ENCODE measurements at places on chromosomes 5 and 9. TPM values are rescaled to one million over a fixed set of nuclear protein-coding genes. Genes with fewer than 3 reads are reported as not detected.
A peak's percentile ranks its signal among the peaks of the same experiment; 100 is the strongest.

GRCh38 chr9:110188991-110189390 is 19.0 kb downstream of the C9orf152 start:
- no peak for DNase-seq

- no peak for DNase-seq
Observed at GRCh38 chr5:138234651-138235050, 21.5 kb upstream of the CDC23 start.

DNA sequence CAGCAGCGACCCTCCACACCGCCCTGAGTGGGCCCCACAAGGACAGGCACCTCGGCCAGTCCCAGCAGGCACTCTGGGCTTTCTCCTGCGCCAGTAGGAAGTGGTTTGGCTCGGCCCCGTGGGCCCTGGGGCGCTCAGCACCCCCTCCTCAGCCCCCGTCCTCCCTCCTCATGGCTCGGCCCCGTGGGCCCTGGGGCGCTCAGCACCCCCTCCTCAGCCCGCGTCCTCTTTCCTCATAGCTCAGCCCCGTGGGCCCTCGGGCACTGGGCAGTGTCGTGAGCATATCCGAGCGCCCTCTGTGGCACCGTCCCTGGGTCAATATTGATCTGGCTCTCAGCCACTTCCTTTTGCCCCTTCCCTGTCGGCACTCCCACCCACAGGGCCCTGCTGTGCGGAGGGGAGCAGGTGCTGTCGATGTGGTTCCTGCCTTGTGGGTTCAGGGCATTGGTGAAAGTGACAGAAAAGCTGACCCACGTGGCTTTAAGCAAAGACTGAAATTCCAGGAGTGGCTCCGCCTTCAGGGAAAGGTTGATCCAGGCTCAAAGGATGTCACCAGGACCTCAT is 5.5 kb upstream of the SCGB3A1 start:
- no peak for DNase-seq

DNA sequence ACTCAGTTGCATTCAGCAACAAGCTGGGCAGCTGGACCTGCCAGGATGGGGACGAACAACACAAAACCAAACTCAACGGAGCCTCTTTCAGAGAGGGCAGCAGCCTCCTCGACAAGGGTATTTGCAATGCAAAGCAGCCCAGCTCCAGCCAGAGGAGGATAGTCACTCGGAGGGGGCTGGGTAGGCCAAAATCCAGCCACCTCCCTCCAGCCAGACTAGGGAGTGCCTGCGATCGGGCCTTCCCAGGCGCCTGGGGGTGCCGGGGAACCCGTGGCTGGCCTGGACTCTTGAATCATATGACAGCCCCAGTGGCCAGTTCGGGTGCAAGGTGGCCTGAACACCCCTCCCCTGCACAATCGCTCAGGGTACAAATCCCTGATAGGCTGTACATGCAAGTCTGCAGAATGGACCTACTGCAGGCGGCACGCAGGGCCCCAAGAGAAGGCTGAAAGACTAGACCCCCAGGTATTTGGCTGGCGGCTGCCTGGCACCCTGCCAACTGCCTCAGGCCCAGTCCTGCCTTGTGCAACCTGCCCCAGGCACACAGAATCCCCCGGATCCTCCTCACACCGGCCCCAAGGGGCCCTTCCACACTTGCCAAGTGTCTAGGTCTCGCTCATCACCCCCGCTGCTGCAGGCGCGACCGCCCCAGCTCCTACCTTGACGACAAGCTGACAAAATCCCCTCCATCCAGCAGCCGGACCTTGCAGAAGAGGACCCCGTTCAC is 1.3 kb downstream of the EEIG1 start:
- peak; percentile 25 for DNase-seq

IFNA2 gene
- total RNA-seq: not detected

- DNase-seq: peak; percentile 84
Observed at GRCh38 chr5:143106174-143106573, 297.3 kb downstream of the NR3C1 start.

GRCh38 chr5:36790847-36791246 is 85.7 kb upstream of the NIPBL start:
- DNase-seq: no peak

GRCh38 chr9:74498621-74499095 is 1.5 kb downstream of the RORB start:
- DNase-seq: no peak

ADAMTSL2 gene
- total RNA-seq: under 0.01 TPM

DNA sequence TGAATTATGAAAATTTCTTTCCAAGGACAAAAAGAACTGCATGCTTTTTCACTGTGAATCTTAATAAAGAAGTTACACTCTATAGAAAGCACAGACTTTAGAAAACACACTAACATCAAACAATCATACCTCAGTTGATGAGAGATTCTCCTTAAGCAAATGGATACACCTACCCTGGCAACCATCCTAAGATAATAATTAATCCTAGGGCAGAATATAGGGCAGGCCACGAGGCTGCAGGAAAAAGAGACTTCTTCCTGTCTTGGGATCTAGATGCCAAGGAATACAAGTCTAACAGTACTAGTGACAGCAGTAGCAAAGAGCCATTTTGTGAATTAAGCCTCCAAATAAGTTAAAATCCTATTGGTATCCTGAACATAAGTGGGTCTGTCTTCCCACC is 395.4 kb downstream of the EFNA5 start:
- DNase-seq: no peak

- DNase-seq: no peak
Observed at GRCh38 chr5:113062869-113063508, 86.4 kb downstream of the DCP2 start.

DNA sequence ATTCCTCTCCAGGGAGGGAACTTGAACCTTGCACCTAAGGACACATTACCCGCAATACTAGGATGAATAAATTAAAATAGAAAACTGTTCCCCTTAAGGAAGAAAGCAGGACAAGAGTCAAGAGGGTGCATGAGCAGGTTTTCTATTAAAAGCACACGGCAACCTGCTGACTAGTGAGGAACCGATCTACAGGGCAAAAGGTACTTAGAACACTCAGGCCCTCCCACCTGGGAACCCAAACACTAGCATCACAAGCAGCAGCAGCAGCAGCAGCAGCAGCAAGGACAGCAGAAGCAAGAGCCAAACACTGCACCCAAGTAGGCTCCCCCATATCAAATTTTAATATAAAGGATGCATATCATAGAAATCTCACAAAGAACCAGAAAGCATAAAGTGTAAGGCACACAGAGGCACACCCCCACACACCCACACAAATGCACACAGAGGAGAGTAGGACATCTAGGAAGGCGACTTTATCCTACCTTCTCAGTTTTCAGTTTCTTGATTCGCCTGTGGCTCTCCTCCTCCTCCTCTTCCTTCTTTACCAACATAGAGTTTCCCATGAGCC is 2.8 kb downstream of the ZNF608 start:
- peak; percentile 30 for DNase-seq

DNA sequence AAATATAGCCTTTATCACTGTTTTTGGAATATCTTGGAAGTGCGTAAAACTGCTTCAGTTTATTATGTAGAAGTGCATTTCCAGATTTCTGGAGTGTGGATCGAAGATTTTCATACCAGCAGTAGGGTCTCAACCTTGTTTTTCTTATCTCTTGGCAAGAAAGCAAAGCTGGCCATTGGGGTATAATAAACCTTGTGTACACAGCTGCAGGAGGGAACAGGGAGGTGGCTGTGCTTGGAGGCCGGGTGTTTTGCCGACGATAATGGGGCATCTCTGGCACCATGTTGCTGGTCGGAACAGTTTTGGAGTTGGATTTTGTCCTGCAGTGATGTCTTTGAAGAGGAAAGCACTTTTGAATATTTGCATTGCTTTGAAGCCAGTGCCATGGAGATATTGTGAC is 308.8 kb upstream of the DMRT1 start:
- no peak for DNase-seq

DNA sequence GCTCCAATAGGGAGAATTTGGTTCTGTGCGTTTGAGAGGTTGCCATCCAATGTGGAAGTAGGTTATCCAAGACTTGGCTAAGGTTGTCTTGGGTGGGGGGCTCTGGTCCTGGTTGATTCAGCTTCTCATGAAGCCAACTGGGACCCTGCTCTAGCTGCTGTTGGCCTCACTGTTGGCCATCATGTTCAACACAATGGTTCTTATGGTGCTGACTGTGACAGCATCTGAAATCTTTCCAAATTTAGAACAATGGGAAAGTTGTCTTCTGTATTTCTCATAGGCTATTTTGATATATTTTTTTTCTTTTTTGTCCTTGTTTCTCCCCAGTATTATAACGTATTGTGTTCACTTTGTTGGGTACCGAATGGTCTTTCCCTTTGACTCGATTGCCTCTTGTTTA is 71.9 kb downstream of the GDNF start:
- no peak for DNase-seq

CAMK4 gene
- 0.44 TPM for total RNA-seq

GRCh38 chr5:68548959-68549676 is 333.6 kb downstream of the PIK3R1 start:
- DNase-seq: peak; percentile 12

GRCh38 chr5:137142764-137143605 is 356.1 kb downstream of the SPOCK1 start:
- DNase-seq: no peak

GRCh38 chr5:169942181-169942580 is 38.1 kb downstream of the INSYN2B start:
- DNase-seq: no peak

- no peak for DNase-seq
Observed at GRCh38 chr5:32639943-32640342, 54.6 kb downstream of the SUB1 start.

RGS14 gene
- total RNA-seq: 4.4 TPM

DNA sequence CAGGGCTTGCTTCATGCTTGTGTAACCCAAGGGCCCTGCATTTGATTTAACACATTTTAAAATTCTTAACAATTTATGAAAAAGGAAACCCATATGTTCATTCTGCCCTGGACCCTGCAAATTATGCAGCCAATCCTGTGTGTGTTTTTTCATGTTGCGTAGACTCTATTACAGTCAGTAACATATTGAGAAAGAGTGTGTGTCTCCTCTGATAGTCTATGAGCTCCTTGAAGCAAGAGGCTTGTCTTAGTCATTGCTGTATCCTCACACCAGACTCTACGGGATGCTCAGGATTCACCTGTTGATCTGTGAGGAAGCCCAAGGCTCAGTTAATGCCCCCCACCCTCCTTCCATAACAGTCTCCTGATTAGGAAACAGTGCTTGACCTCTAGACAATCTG is 177.3 kb upstream of the DMAC1 start:
- DNase-seq: no peak

GRCh38 chr5:158942217-158942616 is 157.5 kb downstream of the EBF1 start:
- DNase-seq: no peak

DNA sequence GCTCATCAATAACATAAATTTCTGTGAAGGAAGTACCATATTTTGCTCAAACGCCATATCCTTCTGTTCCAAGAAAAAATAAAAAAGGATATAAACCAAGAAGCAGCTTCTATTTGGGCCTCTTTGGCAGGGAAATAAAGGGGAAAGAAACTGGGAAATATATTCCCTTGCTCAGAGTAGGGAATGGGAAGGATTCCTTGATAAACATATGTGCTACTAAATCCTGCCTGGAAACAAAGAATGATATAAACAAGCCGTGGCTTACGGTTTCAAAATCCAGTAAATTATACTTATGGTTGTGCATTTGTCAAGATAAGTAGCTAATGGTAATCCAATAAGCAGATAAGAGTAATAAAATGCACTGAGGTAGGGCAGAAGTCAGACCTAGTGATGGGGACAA is 481.6 kb downstream of the NTRK2 start:
- no peak for DNase-seq
